ENCODE measurements at places on chromosomes 6 and 20. TPM values are rescaled to one million over a fixed set of nuclear protein-coding genes. Genes with fewer than 3 reads are reported as not detected.

- DNase-seq, result peak; percentile 86
Observed at GRCh38 chr6:89371849-89372505, 19.5 kb upstream of the UBE2J1 start.

Gene SEC23B
- total RNA-seq, result 30.8 TPM

DNA sequence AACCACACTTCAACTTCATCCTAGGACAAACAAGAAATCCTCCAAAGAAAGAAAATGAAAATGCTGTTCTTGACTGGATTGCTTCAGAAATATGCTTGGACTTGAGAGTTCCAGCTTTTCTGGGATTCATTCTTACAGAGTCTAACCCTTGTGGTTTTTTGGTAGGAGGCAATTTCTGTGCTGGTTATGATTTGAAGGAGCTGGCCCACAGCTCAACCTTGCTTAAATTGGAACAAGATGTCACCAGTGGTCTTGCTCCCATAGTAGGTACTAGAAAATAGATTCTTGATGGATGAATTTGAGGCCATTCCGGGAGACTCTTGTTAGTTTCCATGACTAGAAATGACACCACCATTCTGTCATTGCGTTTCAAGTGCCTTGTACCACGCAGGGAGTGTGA, 54.3 kb upstream of the BMP6 start:
- no peak for DNase-seq

DNA sequence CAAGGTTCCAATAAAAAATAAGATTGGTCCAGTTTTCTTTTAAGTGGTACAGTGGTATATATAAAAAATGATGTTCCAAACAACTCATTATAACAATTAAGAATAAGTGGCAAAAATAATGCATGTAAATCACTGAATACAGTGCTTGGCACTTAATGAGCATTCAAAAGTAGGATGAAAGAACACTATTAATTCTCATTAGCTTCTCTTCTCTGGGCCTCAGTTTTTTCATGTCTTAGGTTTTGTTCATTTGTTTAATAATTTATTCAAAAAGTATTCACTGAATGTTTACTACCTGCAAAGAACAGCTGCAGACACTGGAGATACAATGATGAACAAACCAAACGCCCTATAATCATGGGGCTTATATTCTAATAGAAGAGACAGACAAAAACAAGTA, 21.1 kb downstream of the BCL2L1 start:
- DNase-seq, result no peak

Gene CDC40
- total RNA-seq, result 27.4 TPM

GRCh38 chr6:111411978-111412566, 70.9 kb downstream of the REV3L start:
- DNase-seq, result no peak

- DNase-seq, result no peak
Observed at GRCh38 chr20:20680991-20681508, 31.4 kb downstream of the RALGAPA2 start.

- no peak for DNase-seq
Observed at GRCh38 chr6:134457941-134458340, 140.0 kb upstream of the SGK1 start.

DNA sequence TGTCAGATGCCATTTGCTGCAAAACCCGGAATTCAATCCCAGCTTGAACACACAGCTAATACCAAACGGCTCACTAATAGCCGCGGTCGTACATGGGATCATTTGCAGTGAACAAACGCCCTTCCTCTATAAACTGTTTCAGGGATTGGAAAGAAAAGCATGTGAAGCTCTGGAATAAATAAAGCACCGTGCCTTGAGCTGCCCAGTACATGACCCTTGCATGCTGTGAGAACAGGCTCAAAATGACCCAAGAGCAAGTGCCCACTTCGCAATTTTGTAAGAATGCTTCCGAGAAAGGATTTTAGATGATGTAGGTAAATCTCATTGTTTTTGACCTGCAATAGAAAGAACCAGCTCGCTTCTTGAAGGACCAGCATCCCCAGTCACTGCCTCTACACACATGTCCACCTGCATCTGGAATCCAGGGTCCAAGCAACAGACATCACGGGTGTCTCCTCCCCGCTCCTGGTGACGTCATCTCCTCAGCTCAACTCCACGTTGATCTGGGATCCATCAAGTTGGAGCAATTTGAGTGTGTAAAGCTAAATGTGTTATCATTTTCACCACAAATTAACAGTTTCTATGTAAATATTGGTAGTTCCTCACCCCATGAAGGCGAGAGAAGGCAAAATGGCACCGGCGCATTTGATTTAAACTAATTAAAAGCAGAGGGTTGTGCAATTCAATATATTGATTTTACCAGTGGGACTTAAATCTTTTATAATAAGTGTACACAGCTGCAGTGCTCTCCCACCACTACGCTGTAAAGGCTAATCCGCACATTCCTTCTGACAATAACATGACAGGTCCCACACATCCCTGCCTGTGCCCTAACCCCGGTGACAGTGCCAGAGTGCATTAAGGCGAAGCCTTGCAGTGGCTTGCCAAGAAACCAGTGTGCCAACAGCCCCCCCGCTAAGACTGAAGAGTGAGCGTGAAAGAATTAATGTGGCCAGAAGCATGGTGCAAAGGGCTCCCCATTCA, 6.2 kb downstream of the BMP7 start:
- DNase-seq, result no peak

- DNase-seq, result no peak
Observed at GRCh38 chr6:152557502-152557901, 79.7 kb downstream of the SYNE1 start.

Gene PTCRA
- total RNA-seq, result not detected

Gene SUMO4
- total RNA-seq, result 3.6 TPM

DNA sequence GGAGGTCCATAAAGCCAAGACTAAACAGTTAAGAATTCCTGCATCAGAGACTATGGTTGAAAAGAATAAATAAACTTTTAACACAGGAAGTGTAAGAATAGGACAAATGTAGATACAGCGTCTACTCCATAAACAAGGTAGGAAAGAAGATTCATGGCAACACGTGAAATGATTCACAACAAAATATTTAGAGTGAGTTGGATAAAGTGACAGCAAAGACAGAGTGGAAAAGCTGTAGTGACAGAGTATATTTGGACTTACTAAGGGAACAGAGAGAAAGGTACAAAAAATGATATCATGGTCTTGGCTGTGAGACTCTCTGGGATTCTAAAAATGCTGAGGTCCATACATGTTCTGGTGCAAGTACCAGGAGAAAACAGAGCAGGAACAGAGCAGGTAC, 21.9 kb upstream of the KIAA0408 start:
- DNase-seq, result no peak

Gene TREML2
- not detected for total RNA-seq

Measured in osteoblast (primary cell).